ENCODE measurements at places on chromosomes 2 and 18. TPM values are rescaled to one million over a fixed set of nuclear protein-coding genes. Genes with fewer than 3 reads are reported as not detected.

DNA sequence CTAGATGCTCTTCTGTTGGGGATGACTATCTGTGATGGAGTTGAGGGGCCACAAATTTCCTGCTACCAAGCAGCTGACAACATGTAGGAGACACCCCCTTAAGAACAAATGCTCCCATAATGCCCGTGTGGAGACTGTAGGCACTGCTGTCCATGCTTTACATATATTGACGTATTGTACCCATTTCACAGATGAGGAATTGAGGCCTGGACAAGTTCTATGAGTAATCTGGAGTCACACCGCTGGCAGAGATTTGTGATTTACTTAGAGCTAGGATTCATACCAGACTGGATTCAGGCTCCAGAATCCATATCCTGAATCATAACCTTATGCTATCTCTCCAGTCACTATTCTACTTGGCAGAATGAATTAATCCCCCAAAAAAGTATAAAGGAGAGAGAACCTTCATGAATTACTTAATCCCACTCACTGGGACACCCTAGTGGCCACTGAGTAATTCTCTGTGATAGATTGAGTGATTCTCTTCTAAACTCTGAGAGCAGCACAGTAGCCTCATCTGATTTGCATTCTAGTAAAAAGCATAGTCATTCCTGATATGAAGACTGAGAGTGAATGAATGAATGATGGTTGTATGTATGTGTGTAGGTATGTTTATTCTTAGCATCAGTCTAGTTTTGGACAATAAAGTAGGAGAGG lies 460.7 kb upstream of the MEIS1 start:
- no peak for DNase-seq

- no peak for DNase-seq
Measured at GRCh38 chr18:25144820-25145219, 207.1 kb downstream of the ZNF521 start.

GRCh38 chr2:176613323-176613987 lies 344.2 kb downstream of the MTX2 start:
- DNase-seq: no peak

DNA sequence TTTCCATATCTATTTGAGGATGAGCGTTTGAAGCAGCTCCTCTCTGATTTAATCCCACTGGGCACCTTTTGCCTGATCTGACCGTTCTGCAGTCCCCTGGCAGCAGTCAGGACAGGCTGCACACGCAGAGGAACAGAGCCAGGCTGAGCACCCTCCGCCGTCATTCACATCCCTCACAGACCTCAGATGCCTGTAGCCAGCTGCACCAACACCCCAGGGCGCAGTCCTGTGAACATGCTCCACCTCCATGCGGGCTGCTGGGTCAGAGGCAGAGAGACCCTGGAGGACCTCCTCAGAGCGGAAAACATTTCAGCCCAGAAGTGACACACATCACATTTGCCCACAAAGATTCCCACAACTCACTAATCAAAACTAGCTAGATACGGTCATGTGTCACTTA lies 146.1 kb downstream of the SEPTIN10 start:
- DNase-seq: no peak

- peak; percentile 48 for DNase-seq
Measured at GRCh38 chr2:197113275-197113711, 186.8 kb upstream of the PGAP1 start.

Gene DES
- 0.38 TPM for total RNA-seq

Gene MAP2
- 22.7 TPM for total RNA-seq

DNA sequence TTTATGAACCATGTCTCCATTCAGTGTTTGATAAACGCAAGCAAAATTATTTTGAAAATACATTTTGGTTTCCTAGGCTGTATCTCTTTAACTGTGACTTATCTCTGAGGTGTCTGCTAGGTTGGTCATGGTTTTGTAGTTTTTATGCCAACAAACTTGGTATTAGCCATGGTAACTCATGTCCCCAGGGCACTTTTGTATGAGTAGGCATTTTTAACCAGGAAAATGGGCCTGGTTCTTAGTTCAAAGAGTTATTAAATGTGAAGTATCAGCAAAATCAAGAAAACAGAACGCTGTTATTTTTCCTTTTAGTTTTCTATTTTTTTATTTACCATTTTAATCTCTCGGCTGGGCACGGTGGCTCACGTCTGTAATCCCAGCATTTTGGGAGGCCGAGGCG lies 179.3 kb upstream of the LHCGR start:
- no peak for DNase-seq

GRCh38 chr2:199668645-199669044 lies 182.3 kb downstream of the FTCDNL1 start:
- no peak for DNase-seq

DNA sequence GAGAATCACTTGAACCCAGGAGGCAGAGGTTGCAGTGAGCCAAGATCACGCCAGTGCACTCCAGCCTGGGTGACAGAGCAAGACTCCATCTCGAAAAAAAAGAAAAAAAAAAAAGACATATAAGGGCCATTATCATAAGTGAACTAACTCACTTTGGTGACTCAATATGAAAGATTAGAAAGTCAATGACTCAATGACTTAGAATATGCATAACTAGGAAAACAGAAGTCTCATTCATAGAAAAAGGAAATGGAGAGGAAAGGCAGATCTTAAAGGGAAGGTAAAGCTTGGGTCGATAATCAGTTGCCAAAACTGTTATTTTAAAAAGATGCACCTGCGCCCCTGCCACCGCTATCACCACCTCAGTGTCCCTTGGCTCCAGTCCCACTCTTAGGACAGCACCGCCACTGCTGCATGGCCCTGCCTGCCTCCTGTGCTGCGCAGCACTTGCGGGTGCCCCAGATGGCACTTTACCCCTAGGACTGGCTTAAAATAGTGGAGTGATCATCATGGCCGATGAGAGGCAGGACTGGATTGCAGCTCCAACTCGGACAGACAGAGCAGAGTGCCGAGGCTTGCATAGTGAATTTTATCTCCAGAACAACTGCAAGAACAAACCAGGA lies 54.7 kb downstream of the INO80D start:
- DNase-seq: no peak

GRCh38 chr2:104868505-104868866 lies 14.6 kb downstream of the POU3F3 start:
- no peak for DNase-seq

Gene MROH2A
- total RNA-seq: not detected

Gene LOXHD1
- total RNA-seq: not detected

Gene CCDC68
- 64.8 TPM for total RNA-seq

- no peak for DNase-seq
Measured at GRCh38 chr2:240584486-240585031, 2.0 kb upstream of the CAPN10 start.

- no peak for DNase-seq
Measured at GRCh38 chr18:23645568-23646175, 17.0 kb downstream of the ANKRD29 start.

- no peak for DNase-seq
Measured at GRCh38 chr2:199646439-199646838, 188.7 kb upstream of the SATB2 start.

DNA sequence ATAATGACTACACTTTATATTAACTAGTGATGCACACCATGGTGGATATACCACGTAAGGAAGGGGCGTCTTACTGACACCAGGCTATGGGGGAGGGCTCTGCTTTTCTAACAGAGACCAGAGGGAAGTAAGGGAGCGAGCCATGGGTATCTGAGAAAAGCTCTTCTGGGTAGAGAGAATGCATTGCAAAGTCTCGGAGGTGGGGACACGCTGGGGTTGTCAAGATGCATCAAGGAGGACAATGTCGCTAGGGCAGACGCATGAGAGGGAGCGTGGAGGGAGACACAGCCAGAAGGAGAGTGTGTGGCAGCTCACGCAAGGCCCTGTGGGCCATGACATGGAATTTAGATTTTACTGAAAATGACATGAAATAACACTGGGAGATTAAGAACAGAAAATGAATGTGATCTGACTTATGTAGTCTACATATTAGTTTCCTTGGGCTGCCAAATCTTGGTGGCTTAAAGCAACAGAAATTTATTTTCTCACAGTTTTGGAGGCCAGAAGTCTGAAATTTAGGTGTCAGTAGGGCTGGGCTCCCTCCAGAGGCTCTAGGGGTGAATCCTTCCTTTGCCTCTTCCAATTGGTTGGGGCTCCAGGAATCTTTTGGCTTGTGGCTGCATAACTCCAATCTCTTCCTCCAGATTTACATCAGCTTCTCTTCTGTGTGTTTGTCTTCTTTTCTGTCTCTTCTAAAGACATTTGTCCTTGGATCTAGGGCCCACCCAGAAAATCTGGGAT lies 352.2 kb downstream of the CYRIA start:
- no peak for DNase-seq

Gene PLEKHM3
- total RNA-seq: 4.3 TPM

Gene PFN4
- 1.6 TPM for total RNA-seq

- DNase-seq: no peak
Measured at GRCh38 chr2:174827371-174828369, 63.4 kb upstream of the CHRNA1 start.

- peak; percentile 68 for DNase-seq
Measured at GRCh38 chr2:235666213-235666781, 172.5 kb downstream of the AGAP1 start.

Gene POMC
- total RNA-seq: not detected

Gene AGAP1
- 18.1 TPM for total RNA-seq

DNA sequence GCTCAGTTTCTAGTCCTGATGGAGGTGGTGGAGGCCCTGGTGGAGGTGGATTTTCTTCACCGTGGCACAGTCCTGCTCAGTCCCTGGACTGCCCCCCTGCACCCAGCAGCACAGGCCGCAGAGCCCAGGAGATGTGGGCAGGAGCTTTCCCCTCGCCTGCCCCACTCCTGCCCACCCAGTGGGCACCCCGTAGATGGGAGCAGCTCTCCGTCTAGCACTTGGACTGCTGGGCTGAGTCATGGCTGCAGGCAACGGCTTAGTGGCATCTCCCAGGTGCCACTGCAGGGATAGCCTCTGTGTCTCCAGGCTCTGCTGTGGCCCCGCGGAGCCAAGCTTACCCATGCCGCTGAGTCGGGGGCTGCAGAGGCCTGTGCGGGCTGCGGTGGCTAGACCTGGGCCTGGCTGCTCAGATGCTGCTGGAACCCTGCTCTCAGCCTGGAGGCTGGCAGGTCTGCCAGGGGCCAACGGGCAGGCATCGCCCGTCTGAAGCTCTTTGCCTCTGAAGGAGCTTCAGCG lies 92.3 kb upstream of the CTDP1 start:
- DNase-seq: no peak

Data from NCI-H460 (cell line).